Colonic mucosa (tissue), 4 donors: ENCODE measurements at places on chromosomes 4 and X.

GRCh38 chrX:139766545-139766983 lies 58.6 kb upstream of the MCF2 start:
- no peak for DNase-seq

GRCh38 chr4:97073194-97073593 lies 1070.1 kb downstream of the STPG2 start:
- DNase-seq: no peak

DNA sequence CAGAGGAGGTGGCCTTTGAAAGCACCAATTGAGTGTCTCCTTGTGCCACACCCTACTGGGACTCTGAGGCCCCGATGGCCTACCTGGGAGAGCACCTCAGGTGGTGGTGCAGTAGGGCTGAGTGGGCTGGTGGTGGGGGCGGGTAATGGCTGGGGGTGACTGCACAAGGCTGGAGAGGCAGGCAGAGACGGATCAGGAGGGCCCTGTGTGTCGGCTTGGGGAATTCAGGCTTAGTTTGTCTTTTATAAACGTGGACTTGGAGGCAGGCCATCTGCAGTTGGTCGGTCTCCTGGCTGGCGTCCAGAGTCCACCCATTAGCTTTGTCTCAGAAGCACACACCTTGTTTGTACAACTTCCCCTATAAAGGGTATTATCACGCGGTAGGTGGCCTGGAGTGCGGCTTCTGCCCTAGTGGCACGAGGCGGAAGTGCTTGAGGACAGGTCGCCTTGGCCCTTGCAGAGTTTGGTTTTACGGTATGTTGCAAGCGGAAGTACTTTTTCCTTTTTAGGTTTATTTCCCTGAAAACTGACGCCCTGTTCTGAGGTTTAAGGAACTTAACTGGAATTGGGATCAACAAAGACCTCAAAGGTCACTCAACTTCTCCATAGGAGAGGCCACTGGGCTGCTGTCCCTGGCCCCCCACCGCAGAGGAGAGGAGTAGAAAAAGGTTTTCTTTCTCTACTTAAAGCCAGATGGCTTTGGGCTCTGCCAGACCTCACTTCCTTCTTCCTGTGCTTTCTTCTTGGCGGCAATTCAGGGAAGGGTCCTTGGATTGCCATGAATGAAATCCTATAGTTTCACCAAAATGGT lies 8.0 kb downstream of the TBC1D14 start:
- DNase-seq: peak; percentile 96

DNA sequence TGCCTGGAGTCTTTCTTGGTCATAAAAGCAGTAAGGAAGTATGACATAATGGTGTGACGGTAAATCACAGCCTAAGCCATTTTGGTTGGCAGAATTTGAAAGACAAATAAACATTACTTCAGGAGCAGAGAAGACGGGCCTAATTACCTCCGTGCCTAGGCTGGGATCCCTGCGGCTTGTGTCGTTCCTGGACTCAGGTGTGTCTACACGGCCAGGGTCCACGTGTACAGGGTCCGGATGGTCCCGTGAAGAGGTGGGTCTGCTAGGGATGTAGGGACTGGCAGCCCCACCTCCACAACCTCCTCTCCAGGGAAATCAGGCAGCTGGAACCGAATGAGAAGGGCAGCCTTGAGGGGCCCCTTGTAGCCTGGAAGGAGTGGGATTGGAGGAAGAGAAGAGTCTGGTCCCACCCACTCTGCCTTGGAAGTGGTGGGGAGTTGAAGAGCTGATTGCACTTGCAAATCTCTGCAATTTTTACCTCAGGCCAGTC lies 55.4 kb upstream of the PLAC1 start:
- DNase-seq: no peak

- DNase-seq: no peak
Observed at GRCh38 chrX:45353456-45353855, 152.8 kb upstream of the DIPK2B start.

DNA sequence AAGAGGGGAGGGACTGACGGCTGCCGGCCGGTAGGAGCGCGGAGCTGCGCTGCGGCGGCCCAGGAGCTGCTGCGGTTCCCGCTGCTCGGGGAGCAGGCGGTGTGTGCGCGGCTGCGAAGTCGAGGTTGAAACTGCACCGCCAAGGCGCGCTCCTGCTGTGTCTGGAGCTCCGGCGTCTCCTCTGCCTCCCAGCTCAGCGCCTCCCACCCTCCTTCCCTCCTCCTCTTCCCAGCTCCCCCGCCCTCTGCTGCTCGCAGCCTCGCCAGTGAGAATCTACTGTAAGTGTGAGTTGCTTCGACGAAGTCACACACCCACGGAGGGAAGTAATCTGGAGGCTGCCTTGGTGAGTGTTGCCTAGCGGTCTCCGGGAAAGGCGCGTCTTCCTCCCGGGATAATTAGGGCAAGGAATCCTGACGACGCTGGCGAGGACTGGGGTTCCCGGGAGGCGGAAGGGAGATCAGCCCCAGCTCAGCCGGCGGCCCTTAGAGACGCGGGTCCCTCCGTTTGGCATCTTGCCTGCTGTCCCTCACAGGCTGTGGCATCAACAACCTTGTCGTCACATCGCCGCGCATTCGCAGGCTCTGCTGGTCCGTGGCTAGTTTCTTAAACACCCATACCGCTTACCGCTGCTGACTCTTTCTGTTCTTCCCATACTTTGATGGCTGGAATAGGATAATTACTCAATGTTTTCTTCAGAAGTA lies at the start of gene EPHA5:
Gene EPHA5 (minus strand): TSS at position 159 of the 701 bp plus-strand sequence. CDS start 747 bp downstream, outside the sequence.
- peak; percentile 19 for DNase-seq
